ENCODE measurements at places on chromosomes 11 and 22.

- no peak for DNase-seq
Observed at GRCh38 chr11:76649011-76649410, 21.5 kb downstream of the LRRC32 start.

DNA sequence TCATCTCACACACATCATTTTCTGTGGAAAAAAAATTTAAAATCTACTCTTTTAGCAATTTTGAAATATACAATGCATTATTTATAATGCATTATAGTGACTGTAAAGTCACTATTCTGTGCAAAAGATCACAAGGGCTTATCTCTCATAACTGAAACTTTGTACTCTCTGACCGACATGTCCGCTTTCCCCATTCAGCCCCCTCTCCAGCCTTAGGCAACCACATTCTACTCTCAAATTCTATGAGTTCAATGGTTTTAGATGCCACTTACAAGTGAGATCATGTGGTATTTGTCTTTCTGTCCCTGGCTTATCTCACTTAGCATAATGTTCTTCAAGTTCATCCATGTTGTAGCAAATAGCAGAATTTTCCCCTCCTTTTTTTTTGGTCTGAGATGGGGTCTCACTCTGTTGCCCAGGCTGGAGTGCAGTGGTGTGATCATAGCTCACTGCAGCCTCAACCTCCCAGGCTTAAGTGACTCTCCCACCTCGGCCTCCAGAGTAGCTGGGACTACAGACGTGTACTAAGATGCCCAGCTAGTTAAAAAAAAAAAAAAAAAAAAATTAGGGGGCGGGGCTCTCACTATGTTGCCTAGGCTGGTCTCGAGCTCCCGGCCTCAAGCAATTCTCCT is 44.5 kb downstream of the SYN3 start:
- no peak for DNase-seq

DNA sequence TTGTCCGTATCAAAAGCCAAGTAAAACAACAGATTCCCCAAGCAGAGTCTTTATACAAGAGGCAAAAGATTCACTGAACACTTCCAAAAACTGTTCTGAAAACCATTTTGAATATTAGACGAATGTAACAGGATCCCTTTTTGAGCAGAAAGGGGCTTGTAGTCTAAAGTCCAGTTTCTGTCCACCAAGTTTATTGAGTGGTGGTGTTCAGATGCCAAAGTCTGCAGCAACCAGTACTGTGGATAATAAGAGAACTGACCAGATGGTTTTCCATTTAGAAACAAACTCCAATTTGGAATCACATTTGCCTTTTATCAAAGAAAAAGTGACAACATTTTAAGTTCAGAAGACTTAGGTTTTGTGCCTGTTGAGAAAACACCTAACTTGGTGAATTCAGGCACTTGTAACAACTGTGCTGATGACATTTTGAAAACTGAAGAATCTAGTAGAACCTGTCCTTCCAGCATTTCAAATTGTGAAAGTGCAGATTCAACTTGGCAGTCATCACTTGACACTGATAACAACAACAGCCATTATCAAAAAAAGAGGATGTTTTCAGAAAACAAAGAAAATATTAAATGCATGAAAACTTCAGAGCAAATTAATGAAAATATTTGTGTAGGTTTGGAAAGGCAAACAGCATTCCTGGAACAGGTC is 217.1 kb downstream of the CSNK2A3 start:
- no peak for DNase-seq

GRCh38 chr11:74070723-74071492 is 62.0 kb upstream of the UCP3 start:
- DNase-seq, result no peak

DNA sequence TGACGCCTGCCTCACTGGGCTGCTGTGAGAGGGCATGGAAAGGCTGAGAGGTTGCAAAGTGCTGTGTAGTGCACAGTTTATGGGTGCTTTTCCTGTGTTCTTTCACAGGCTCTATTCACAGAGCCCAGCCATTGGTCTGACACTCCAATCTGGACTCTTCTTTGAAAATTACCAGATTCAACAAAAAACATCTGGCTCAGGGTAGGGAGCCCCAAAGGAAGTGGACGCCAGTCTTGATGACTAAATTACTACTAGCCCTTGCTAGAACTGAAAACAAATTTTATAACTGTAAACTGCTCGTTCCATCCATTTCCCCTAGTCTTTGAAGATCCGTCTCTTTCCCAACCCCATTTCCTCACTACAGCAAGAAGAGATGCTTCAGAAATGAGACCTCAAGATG is 178.6 kb downstream of the TENM4 start:
- DNase-seq, result no peak

GRCh38 chr22:38981992-38982927 is at the start of gene APOBEC3B:
Gene APOBEC3B, plus strand, starts transcription at chr22:38982347. Its CDS starts 107 bp downstream, at chr22:38982454.
- DNase-seq, result no peak

GRCh38 chr11:35413598-35413997 is 5.8 kb downstream of the SLC1A2 start:
- no peak for DNase-seq

DNA sequence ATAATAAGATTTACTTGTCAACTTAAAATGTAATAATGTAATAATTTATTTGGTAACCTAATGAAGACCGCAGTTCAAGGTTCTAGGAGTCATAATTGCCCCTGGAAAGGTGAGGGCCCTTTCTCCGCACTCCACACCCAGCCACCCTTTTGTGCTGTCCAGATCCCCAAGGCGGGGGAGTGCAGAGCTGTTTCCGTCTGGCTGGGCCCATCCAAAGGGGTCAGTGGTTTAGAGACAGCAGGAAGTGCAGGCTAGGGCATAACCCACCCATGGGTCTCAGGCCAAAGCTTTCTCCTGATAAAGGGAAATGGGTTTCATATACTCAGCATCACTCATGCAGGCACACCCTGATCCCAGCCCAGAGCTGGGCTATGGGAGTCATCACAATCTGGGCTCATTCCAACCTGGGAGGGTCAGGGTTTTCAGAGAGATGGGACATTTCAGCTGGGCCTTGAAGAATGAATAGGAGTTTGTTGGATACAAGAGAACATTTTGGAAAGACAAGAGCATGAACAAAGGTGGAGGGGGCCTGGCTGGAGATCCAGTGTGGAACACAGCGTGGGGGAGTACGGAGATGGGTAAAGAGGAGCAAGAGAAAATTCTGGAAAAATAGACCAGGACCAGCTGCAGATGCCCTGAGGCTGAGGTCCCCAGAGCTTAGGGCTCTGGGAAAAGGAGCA is 432.2 kb downstream of the TBC1D22A start:
- no peak for DNase-seq

- DNase-seq, result no peak
Observed at GRCh38 chr11:93464927-93465540, 78.2 kb downstream of the SMCO4 start.

GRCh38 chr22:38017272-38017920 is 33.0 kb upstream of the SOX10 start:
- no peak for DNase-seq

DNA sequence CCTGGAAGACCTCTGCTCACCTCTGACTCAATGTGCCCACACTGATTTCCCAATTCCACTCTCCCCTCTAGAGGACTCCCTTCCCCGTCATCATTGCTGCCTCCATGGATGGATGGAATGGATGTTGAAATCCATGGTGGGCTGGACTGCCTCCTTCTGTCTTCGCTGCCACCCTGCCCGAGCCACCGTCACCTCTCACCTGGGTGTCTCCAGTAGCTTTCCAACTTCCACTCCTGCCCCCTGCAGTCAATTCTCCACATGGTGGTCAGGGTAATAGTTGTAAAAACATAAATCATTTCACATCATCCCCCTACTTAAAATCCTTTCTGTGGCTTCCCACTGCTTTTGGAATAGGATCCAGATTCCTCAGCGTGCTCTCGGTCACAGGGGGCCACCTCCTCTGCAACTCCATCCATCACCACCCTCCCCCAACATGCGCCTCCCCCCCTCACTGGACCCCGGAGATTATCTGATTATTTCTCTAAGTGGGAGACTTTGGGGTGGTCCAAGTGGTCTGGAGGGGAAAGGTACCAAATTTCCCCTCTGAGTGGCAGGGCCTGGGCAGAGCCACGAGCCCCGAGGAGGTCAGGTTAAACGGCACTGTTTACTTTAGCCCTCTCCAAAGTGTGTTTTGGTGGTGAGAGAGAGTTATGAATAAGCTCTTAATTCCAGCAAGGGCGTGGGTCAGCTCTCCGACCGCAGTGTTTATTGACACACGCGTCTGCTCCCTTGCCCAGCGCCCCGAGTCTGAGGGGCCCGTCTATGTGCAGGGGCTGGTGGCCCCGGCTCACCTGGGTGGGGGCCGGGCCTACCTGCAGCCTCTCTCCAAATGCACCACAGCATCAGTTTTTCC is 313.7 kb downstream of the MN1 start:
- DNase-seq, result no peak

- DNase-seq, result no peak
Observed at GRCh38 chr22:31377612-31378011, 21.8 kb upstream of the DRG1 start.

- DNase-seq, result no peak
Observed at GRCh38 chr11:127345819-127346459, 345.4 kb upstream of the KIRREL3 start.

DNA sequence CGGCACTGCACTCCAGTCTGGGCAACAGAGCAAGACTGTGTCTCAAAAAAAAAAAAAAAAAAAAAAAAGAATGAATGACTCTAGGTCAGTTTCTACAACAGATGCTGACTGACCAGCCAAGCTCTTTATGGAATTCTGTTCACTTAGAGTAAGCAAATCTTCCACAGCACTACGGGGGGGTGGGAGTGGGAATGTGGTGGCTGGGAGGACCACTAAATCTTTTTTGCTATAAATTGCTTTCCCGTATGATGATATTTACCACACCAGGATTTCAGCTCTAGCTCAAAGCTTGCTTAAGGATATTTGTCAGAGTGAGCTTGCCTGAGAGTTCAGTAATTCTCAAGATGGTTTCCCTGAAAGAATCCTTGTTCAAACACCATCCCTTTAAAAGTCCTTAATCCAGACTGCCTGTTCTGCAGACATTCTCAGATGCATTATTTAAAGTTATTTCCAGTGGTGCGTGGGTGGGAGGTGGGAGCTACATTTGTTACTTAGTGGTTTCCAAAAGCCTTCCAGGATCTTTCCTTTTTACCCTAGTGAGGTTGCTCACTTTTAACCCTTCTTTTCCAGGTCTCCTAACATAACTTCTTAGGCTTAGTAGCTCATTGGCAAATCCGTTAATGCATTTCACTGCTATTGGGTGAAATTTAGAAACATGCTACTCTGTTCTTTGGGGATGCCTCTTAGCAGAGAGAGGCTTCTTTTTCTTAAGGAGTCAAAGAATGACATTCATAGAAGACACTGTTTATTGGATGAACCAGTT is 65.9 kb downstream of the UBASH3B start:
- DNase-seq, result no peak

DNA sequence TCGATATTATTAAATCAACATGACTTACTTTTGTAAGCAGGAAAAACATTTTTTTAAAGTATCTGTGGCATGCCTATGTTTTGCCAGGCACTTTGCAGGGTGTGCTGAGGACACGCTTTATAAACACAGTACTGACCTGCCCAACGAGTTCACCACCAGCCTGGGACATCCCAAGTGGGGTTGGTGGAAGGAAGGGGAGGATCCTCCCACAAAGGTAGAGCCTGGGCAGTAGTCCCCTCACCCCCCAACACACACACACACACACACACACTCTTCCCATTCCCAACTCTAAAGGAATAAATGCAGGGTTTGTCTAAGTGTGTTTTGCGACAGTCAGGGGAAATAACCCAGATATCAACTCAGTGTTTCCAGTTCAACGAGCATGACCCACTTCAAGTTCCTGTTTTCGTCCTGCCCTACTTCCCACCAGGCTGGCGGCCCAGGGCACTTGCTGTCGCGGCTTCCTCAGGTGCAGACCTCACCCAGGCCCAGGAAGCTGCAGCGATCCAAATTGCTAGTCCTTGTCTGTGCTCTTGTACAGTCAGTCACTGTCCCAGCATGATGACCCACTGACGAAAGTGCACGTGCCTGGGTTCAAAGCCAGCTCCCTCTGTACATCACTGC is 3.1 kb downstream of the CERK start:
- no peak for DNase-seq

- no peak for DNase-seq
Observed at GRCh38 chr11:86559311-86559945, 113.0 kb downstream of the ME3 start.

- no peak for DNase-seq
Observed at GRCh38 chr11:47278769-47279168, 8.8 kb downstream of the MADD start.

GRCh38 chr11:69301081-69301454 is 7.1 kb downstream of the MYEOV start:
- no peak for DNase-seq

- DNase-seq, result no peak
Observed at GRCh38 chr22:50444663-50445062, 30.2 kb downstream of the SBF1 start.

DNA sequence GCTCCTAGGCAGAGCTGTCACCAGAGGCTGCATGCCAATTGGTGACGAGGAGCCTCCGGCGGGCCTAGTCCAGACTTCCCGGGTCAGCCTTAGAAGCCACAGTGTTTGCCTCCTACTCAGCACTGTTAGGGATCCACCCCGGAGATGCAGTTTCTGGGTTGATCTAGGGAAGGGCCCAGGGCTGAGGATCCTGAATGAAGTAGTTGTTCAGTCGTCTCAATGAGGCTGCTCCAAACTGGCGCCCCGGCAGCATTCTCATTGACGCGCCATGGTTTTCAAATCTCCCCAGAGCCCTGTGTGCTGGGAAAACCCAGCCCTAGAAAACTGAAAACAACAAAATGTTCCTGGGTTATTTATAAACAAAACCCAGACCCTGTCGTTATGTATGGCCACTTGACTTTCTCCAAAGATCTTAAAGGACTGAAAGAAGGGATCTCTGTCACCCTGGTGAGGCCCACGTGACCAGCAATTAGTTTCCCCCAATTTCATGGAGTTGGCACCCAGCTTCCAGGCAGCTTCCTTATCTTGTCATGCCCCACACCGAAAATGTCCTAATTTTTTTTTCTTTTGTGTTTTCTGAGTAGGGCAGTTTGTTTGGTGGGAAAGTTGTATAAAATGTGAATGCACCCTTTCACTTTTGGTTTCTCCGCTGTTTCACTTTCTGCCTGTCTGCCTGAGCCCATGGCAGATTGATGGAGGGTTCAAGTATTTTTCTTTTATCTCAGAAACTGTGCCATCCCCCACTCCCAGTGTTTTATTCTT is 2.0 kb upstream of the EHD1 start:
- no peak for DNase-seq

DNA sequence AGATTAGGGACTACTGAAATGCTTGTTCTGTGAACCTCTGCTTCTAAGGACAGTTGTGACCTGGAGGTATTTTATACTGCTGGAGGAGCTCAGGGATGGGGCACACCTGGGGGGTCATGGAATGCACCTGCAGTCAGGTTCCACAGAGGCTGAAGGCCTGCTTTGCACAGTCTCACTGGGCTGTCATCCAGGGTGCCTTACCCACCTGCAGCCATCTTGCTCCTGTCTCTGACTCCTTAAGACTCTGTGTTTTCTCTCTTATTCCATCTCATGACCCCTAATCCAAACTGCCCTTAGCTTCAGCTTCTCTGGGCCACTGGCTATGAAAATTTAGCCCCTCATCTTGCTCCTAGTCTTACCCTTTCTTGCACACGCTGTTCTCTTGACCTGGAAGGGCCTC is 127.0 kb upstream of the SNX19 start:
- DNase-seq, result no peak

GRCh38 chr11:117095284-117096161 is 2.7 kb downstream of the SIK3 start:
- no peak for DNase-seq

All from iPS DF 6.9 (cell line).